ENCODE measurements at places on chromosomes 6 and 20.

DNA sequence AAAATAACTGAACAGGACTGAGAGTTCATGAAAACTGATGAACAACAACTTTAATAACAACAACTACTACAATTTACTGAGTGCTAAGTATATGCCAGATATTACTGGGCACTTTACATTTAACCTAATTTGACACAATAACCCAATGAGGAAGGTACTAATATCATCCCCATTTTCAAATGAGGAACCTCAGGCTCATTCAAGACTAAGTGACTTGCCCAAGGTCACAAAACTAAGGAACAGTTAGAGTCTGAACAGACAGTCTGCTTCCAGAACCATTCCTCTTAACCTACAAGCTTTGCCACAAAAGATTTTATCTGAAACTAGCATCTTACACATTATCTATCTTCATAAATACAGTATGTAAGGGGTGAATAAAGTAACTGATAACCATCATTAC lies 10.6 kb upstream of the NDRG3 start:
- DNase-seq: no peak

GRCh38 chr6:30821862-30822784 lies 62.2 kb upstream of the DDR1 start:
- no peak for DNase-seq

- DNase-seq: no peak
These were observed 2.8 kb downstream of the SIRPA start for GRCh38 chr20:1897965-1898464.

GRCh38 chr6:112806163-112806865 lies 459.2 kb downstream of the RFPL4B start:
- DNase-seq: no peak

DNA sequence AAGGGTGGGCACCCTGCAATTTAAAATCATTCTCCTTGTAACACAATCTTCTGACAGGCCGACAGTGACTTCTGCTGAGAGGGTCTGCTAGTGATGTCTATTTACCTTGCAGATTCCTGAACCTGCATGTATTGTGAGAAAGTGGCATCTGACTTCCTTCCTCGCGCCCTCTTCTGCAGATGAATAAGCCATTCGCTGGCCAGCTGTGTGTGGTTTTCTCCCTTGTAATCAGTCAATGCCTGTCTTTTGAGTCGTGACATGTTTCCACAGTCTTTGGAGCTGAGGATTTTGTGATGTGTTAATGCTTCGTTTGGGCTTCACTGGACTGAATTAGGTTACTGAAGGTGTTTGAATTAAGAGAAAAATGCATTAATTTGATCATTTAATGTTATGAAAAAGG lies 125.3 kb downstream of the GRM1 start:
- DNase-seq: no peak
